Activated naive CD4-positive, alpha-beta T cell (primary cell): ENCODE measurements at places on chromosomes 1 and 21.

DNA sequence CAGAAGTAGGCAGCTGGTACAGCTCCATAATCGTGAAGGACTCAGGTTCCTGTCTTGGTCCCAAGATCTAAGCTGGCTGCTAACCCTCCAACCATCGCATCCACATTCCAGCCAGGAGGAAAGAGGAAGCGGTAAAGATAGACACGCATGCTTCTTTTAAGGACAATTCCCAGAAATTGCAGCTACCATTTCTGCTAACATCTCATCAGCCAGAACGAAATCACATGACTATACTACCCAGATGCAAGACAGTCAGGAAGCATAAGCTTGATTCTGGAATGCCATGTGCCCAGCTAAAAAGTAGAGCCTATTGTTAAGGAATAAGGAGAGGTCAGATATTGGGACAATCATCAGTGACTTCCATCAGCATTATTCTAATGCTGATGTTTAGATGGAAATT lies 110.4 kb downstream of the EPHB2 start:
- DNase-seq = no peak

- DNase-seq = no peak
Measured at GRCh38 chr1:3516911-3517675, 62.6 kb downstream of the ARHGEF16 start.

DNA sequence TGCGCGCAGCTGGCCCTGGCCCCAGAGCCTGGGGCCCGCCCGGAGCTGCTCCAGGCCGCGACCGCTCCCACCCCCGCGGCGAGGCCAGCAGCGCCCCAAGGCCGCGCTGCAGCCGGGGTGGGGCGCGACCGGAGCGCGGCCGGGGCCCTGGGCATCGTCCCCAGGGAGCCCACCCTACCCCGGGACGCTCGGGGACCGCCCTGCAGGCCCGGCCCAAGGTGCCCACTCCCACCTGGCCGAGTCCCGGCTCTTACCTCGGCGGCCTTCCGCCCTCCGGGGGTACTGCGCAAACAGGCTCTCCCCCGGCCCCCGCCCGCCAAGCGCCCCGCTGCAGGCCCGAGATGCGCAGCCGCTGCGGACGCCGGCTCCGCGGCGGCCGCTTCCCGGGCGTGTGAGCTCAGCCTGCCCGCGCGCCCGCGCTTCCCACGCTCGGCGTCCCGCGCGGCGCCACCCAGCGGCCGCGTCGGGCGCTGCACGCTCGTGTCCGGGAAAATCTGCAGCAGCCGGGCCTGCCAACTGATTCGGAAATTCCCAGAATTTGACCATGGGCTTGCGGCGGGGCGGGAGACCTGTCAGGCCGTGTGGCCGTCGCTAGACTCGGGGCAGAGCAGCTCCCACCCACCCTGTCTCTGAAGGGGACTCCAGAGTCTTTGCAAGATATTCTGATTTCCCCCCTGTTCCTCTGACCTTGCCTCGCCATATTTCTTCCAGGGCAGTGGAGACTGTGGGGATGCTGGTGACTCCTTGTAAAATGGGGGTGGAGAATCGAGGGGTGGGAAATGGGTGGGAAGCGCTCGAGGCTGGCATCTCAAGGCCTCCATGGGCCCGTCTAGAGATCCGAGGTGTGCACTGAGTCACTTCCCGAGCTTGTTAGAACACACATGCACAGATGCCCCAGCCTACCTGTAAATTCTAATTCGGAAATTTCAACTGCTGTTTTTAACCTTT lies 41.9 kb downstream of the CD34 start:
- DNase-seq = peak; percentile 28

DNA sequence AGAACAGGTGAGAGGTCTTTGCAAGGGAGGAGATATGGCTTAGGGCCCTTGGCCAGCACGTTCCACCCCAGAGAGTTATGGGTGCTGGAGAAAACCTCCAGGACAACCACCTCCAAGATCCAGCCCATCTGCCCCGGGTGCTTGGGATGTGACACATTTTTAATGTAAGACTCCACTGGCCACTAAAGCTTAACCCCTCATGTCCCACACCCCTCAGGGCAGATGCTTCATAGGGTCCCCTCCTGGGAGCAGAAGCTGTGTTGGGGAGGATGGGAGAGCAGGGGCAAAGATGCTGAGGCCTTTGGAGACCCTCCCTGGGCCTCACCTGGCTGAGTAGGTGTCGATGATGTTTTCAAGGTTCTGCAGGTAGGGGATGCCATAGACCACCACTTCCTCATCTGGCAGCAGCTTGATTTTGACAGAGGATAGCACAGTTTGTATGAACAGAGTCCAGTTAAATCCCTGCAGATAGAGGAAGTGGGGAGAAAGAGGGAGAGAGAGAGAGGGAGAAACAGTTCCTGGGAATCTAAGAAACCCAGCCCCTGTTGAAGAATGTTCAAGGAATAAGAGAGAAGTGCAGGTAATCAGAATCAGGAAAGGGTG lies 11.9 kb downstream of the PRXL2B start:
- DNase-seq = no peak

DNA sequence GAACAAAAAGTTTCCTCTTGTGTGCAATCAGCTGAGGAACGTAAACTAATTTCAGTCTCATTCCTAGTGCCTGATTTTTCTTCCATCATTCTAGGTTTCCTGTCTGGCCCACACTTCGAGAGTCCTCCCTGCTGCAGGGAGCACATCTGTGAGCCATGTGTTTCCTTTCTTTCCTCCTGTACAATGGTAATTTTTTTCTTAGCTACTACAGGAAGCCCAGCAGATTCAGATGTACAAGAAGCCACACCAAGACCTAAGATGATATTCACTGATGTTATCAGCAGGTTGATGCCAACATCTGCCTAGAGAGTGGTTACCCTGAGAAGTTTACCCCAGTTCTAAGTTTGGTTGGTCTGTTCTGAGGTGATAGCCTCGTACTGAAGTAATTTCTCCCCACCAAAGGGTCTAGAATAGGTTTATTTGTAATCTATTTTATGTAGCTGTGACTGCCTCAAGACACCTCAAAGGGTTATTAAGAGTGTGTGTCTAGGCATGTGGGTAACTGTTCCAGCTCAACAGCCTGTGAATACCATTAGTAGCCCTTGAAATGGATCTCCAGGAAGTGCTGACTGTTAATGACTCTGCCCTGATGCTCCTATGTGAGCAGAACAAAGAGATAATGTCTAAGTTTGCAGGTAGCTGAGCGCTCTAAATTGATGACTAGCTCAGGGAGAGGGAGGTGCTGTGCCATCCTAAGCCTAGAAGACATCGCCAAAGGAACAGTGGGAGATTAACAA lies 31.7 kb upstream of the CLDN14 start:
- DNase-seq = no peak

DNA sequence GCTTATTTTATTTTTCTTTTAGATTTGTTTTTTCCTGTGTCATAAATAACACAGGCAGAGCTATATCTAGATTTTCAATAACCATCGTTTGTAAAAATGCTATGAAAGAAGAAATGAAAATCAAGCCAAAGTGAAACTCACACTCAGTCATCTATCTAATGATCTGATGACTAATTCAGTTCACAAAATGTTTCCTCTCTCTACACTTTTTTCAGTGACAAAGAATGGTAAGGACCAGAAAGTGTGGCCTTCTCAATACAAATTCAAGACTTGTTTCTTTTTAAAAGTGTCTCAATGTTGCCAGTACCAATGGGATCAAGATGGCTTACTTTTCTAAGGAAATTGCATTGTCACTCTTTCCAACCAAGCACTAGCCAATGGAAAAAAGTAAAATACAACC lies 282.8 kb upstream of the PKN2 start:
- no peak for DNase-seq

DNA sequence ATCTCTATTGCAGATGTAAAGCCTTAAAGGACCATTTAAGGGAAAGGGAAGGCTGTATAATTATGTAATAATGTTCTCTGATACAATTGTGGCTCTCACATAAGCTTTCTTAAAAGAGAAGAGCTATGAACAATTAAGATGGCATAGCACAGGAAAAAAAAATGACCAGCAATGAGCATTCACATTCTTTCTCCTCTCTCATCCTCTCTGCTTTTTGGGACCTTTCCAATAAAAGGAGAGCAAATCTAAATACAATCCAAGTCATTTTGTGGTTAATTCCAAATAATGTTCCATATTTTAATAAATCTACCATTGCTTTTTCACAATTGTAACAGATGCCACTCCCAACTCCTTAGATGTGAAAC lies 23.5 kb downstream of the SMYD3 start:
- DNase-seq = no peak

DNA sequence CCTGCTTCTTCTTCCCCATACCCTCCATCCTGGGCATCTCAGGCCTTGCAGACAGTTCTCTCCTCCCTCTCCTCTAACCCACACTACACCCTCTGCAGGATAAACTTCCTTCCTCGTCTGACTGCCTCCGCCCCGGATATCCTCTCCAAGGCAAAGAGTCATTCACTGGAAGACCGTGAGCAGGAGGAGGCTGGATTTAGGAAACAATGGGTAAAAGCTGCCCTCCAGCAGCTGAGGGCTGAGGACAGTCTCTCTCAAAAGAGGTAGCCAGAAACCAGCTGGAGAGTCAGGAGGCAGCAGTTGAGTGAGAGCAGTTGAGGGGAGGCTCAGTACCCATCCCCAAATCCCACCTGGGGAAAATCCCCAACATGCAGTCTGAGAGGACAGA lies 1.4 kb downstream of the CSRP1 start:
- no peak for DNase-seq

DNA sequence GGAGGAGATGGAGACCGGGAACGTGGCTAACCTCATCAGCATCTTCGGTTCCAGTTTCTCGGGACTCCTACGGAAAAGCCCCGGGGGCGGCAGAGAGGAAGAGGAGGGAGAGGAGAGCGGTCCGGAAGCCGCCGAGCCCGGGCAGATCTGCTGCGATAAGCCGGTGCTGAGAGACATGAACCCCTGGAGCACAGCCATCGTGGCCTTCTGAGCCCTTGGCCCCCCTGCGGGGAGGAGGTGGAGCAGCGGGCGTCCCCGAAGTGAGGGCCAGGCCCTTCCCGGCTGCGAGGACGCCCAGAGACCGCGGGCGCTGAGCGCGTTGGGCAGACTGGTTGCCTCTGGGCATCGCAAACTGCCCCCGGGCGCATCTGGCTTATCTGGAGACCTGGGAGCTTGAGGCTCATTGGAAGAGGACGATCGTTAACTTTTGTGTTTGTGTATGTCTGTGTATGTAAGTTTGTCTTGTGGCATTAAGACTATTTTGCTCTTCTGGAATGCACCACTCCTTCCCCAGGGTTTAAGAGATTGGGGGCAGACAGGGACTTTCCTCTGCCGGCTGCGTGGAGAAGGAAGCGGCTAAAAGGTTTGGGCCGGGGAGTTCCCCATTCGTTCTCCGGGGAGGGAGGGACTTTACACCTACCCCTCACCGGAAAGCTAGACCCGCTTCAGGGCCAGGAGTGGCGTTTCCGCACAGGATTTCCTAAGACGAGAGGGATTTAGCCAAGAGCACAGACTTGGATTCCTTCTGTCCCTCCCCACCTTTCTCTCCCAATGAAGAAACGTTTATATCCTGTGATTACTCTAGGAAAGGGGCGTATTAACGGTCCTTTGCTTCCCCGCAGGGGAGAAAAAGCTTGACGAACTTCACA lies 1.4 kb downstream of the IER5 start:
- peak; percentile 46 for DNase-seq

- no peak for DNase-seq
Measured at GRCh38 chr1:27564710-27565649, 39.0 kb downstream of the AHDC1 start.

- DNase-seq = no peak
Measured at GRCh38 chr1:109935451-109935900, 24.8 kb downstream of the CSF1 start.

- DNase-seq = no peak
Measured at GRCh38 chr1:218156595-218156994, 128.5 kb upstream of the RRP15 start.

DNA sequence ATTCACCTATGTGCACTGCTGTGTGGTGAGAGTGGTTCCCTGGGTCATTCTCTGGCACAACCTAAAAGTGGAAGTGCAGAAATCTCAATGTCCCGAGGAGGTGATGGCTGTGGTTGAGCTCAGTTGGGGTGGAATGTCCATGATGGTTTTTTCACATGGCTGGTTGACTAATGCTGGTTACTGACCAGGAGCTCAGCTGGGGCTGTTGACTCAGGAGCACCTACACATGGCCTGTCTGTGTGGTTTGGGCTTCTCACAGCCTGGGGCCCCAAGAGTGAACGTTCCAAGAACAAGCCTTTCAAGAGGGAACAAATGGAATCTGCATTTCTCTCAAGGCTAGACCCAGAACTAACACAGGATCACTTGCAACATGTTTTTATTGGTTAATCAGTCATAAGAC lies 6.4 kb upstream of the KANK4 start:
- no peak for DNase-seq

DNA sequence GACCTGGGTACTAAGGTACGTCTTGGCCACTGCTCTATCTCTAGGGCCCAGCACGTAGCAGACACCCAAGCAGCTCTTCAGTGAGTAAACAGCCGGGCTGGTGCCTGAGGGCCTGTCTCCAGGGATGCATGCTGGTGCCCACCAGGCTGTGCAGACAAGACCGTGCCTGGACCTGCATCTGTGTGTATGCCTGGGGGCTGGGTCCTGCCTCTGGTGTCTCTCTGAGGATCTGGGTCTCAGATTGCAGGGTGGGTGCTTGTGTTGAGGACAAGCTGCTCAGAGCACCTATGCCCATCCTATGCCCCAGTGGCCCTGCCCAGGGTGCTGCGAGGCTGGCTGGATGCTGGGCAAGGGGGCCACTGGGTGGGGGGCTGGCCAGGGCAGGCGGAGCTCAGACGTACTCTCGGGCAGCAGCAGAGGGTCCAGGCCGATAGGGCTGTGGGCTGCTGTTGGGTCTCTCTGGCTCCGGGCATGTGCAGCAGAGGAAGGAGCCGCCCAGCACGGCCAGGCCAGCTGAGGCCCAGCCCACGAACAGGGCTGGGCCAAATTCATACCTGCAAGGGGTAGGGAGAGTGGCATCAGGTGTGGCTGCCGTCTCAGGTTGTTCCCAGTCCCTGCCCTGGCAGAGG lies 4.4 kb downstream of the CLDN19 start:
- no peak for DNase-seq

GRCh38 chr1:101484689-101485338 lies 248.0 kb downstream of the S1PR1 start:
- DNase-seq = no peak

DNA sequence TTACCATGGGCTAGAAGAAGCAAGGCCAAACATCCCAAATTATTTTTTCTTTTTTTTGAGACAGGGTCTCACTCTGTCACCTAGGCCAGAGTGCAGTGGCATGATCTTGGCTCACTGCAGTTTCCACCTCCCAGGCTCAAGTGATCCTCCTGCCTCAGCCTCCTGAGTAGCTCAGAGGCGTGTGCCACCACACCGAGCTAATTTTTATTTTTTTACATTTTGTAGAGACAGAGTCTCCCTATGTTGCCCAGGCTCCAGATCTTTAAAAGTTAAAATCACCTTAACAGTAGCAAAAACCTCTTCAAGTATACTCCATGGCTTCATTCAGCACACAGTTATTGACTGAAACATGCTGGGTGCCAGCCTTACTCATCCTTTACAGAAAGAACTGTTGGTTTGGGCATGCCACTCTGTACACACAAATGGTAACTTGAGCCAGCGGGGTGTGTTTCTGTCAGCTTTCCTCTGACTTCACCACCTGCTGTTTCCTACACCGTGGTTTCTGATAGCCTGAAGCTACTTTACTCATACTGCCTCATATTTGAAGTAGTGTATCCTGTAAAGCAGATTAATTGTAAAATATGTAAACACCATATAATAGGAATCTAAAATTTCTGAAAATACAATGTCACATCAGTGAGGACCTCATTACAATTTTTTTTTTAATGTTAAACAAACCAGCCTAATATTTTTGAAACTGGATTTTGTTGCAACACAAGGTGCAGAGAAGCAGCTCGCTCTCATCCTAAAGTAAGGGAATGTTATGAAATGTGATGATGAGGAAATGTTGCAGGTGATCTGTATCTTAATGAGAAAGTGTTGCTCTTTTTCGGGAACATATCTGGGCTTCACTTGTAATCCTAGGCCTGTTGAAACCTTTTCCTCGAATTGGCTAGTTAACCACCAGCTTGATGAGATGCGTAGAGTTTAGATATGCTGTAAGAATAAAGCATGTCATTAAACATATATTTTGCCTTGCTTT lies 113.9 kb downstream of the ATP5PO start:
- DNase-seq = no peak
